CD4-positive, alpha-beta memory T cell (primary cell): ENCODE measurements at places on chromosomes 2 and 18.

DNA sequence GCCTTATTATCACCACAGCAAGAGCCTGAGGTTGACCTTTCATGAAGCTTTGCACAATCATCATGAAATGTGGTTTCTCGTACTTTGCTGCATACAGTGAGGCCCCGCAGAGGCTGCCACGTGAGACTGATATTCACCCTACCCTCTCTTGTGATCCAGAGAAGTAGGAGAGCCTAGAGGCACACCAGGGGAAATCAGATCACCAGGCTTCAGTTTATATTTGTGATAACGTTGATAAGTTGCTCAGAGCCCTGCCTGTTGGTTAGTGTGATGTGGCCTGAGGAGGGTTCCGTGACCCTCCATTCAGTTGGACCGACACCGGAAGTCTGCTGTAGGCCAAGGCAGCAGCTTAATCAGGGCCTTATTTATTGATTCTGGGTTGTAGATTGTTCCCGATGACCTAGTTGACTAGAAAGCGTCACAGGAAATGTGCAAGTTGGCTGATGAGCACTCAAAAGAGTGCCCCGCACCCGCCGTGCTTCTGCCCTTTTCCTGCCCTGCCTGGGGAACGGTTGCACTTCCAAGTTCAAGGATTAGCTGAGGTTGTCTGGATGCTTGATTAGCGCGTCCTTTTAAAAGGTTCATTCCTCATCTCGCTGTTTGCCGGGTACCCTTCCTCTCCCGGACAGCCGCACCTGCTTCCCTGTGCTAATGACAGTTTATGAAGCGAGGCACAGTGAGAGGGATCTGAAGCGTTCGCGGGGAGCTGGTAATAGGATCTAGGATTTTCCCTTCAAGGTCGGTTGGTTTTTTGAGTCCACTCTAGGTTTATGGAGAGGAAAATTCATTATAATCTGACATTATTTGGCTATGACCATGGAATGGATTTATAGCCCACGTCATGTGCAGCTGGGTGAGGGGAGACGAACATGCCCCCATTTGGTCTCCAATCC lies 146.4 kb downstream of the SH3RF3 start:
- DNase-seq: no peak

DNA sequence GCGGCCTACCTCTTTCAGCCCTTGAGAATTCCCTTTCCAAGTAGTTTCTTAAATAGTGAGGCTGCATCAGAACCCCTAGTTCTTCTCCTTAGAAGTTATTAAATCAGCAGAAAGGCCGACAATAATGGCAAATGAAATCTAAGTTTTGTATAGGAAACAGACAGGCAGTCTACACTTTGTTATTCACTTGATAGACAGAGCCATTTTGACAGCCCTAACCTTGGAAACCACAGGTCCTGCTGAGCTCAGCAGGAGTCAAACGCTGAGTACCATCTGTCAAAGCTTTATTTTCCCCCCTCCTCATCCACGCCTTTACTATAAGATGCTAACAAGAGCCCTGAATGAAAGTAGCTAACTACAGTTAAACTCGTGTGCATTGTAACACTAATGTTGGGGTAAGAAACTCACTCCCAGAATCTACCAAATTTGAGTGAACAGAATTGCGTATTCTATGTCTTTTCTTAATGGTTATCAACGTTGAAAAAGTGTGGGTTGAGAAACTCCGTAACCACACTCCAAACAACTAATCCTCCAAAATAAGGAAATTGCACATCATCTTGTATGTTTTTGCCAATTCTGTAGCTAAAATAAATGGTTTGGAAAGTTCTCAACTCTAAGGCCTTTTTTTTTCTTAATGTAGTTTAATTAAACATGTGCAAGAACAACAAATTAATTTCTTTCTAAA lies 90.6 kb upstream of the EFEMP1 start:
- DNase-seq: no peak

GRCh38 chr18:74457725-74458421 lies 765 bp upstream of the DIPK1C start:
- DNase-seq: no peak

DNA sequence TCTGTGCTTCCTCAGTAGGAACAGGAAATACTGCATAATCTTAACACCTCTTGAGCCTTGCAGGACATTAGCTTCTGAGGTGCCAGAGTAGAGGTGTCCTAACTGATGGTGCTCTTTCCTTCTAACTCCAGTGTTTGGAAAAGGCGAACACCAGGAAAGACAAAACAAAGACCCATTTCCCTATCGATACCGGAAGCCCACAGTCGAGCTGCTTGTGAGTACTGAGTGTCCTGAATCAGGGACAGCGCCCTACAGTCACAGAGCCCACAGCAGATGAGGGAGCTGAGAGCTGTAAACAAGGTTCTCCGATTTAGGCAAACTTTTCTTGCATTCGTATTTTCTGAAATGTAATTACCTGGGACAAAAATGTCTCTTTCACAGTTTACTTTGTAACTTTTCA lies 50.7 kb downstream of the SLC14A2 start:
- no peak for DNase-seq

DNA sequence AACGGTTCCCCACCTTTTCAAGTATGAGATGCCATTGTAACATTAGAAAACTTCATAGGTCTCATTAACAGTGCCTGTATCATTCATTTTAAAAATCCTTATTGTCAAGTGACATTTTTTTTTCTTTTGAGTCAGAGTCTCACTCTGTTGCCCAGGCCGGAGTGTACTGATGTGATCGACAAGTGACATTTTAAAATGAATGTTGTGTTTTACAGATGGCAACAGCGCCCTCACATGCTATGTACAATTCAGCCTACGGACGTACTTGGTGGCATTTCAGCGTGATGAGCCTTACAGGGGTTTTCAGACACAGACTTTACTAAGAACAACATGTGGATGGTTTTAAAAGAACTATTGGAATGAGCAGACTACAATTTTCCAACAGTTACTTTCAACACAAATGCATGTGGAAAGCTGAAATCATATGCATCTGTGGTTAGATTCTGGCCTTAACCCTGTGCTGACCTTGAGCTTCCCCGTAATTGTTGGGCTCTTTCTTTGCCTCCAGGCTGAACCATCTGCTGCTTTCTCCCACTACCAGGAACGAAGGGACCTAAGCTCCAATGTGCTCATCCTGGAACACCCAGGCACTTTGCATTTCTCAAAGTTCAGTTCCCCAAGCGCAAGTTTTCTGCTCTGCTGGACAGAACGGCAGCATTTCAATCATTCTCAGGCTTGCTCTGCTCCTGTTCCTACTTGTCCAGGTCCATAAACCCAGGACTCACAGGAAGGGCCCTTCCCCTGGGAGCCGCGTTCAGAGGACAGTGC lies 119.9 kb upstream of the NDUFV2 start:
- no peak for DNase-seq

- DNase-seq: no peak
Observed at GRCh38 chr18:62986490-62986889, 271.1 kb downstream of the PHLPP1 start.

DNA sequence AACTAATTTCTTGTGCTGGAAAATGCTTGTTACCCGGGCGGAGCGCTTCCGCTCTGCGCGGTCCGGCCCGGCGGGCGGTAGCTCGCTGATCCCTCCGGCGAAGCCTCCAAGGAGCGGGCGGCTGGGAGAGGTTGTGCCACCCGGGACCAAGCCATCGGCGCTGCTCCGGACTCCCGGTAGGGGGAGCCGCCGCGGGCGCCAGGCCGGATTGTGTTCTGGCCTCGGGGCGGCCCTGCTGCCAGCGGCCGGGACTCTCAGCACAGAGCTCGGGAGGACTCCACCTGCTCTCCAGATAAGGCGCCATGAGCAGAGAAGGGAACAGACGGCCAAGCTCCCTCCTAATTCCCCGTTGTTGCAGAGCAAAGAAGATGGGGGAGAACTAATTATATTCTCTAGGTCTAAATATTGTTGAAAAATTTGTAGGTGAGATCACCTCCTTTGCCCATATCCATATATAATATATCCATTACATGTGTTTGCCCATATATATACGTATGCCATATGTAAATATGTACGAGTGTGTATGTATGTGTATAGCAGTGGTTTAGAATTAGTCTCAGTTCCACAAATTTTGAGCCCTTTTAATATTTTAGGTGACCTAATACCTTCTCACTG lies 13.8 kb upstream of the SATB2 start:
- no peak for DNase-seq

DNA sequence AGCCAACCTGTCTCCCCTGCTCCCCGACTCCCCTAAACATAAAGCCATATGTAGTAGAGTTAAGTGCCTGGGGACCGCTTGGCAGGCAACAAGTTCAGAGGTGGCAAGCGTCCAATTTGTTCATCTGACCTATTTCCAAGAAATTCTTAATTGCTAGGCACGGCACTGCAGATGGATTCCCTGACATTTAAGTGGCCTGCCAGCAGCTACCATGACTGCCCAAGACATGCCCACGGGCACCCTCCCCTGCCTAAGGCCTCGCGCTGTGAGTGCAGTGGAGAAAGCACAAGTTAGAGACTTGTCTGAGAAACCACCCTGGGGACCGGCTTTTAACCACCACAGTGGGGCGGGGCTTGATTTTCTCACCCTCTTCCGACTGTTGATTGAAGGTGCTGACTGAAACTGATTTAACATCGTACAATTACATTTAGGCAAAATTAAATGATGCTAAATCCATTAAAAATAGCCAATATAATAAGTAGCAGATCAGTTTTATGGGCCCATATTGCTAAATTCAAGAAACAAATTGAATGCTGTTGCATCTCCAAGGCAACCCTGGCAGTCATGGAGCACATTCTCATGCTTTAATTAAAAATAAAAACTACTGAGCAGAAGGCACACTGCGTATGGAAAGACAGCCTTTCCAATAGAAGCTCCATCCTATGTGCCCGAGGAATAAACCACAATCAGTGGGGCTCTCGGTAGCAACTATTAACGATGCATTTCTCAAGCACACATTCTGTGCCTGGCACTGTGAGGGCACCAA lies 163.6 kb upstream of the ACAA2 start:
- no peak for DNase-seq

GRCh38 chr2:122764014-122764413 lies 1008.6 kb downstream of the TSN start:
- DNase-seq: no peak

- no peak for DNase-seq
Observed at GRCh38 chr2:47708801-47709499, 74.0 kb upstream of the MSH6 start.

GRCh38 chr2:8263901-8264300 lies 418.0 kb upstream of the ID2 start:
- DNase-seq: no peak

DNA sequence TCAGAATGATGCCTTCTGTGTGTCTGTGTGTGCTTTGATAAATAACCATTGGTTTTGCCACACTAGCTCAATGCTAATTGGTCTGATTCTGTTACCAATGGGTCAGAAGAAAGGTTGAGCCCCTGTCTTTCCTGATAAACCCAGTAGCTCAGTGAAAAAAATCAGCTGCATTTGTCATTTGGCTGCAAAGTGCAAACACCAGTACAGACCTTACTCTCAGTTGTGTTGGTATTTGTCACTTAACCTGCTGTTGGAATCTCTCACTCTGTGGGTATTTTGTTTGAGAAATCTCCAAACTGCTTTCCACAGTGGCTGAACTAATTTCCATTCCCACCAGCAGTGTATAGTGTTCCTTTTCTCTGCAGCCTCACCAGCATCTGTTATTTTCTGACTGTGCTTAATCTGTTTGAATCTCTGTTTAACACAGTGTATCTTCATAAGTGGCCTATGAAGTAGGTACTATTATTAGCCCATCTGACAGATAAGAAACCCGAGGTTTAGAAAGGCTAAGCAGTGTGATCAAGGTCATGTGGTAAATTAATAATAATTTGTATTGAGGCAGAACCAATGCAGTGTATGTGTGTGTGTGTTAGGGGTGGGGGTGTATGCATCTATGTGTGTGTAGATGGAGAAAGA lies 26.7 kb downstream of the LIMS1 start:
- DNase-seq: no peak

DNA sequence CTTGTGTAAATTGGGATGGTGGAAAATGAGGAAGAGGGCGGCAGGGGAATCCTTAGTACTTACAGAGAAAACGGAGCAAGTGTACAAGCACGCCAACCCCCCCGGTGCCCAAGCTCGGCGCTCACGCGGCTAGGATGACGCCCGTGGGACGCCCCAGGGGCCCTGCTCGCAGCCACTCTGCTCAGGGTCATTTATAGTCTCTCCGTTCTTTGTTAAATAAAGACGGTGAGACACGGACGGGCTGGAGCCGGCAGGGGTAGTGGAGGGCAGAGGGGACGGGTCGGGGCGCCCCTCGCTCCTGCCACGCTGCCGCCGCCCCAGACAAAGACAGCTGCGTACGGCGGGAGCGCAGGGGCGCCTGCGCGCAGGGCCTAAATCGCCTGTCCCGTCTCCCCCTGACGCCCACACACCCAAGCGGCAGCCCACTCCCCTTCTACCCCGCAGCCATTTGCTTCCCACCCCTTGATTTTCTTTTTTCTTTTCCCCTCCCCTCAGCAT lies 37.8 kb downstream of the PCBP1 start:
- DNase-seq: peak; percentile 75

- no peak for DNase-seq
Observed at GRCh38 chr2:74735564-74735963, 81.5 kb downstream of the SEMA4F start.

GRCh38 chr18:31795747-31796146 lies 35.1 kb upstream of the SLC25A52 start:
- no peak for DNase-seq

DNA sequence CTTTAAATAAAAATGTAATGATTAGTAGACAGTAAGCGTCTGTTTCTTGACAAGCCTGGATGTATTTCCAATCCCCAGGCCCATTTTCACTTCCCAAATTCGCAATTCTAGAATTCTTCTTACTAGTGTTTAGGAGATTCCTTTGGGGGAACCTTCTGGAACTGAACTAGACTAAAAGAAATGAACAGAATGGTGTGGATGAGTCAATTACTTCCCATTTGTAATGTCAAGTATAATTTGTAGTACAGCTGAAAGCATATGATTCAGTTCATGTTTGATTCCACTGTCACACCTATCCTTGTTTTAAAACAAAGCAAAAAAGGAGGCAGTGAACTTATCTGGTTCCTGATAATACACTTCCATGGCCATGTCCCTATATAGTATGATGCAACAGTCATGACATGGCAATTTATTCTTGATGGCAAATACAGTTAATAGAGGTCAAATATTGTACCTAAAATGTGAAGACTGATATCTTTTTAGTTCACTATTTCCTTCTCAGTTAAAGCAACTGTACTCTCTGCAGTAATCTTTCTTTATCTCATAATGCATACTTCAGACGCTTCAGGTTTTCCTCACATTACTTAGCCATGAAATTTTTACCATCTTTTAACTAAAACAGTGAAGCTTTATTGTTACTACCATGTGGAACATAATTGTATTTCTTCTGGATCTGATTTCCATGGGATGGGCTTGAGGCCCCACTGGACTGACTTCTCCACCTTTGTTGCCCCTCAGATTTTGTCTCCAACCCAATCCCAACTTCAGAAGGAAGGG lies 2.0 kb downstream of the IDH1 start:
- DNase-seq: no peak

DNA sequence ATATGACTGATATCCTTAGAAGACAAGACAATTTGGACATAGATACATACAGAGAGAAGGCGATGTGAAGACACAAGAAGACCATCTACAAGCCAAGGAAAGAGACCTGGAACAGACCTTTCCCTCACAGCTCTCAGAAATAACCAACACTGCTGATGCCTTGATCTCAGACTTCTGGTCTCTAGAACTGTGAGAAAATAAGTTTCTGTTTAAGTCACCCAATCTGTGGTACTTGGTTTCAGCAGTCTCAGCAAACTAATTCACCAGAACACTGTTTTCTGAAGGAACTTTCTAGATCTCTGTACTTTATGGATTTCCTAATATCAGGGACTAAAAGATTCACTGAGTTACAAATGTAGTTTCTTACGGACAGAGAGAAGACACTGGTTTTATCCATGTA lies 58.8 kb downstream of the NAB1 start:
- DNase-seq: no peak

- no peak for DNase-seq
Observed at GRCh38 chr2:137220438-137220993, 455.2 kb downstream of the THSD7B start.
